ENCODE measurements at places on chromosomes 5 and 9. TPM values are rescaled to one million over a fixed set of nuclear protein-coding genes. Genes with fewer than 3 reads are reported as not detected.
A peak's percentile ranks its signal among the peaks of the same experiment; 100 is the strongest.

- no peak for DNase-seq
Measured at GRCh38 chr9:13139641-13140171, 139.8 kb downstream of the MPDZ start.

- DNase-seq = no peak
Measured at GRCh38 chr9:111274737-111275136, 55.3 kb downstream of the OR2K2 start.

- no peak for DNase-seq
Measured at GRCh38 chr5:145975361-145976066, 39.1 kb downstream of the SH3RF2 start.

- no peak for DNase-seq
Measured at GRCh38 chr9:92950359-92950955, 3.1 kb downstream of the FGD3 start.

The OR1J2 gene
- total RNA-seq = not detected

GRCh38 chr9:2359891-2360471 lies 261.6 kb upstream of the VLDLR start:
- no peak for DNase-seq

The TMEFF1 gene
- total RNA-seq = 3.7 TPM

DNA sequence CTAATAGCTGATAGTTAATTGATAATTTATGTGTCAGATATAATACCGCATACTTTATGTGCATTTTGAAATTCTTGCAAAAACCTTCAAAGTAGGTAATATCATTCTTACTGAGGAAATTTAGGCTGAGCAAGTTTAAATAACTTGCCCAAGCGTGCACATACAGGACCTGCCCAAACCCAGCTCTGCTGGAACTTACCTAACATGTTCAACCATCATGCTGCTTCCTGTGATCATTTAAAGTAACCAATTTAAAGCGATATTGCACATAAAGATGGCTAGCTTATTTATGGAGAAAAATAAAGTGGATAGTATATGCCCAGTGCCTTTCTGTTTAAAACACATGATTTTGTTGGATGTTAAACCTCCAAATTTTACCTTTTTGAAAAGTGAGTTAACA lies 4.3 kb downstream of the FAM174A start:
- no peak for DNase-seq

DNA sequence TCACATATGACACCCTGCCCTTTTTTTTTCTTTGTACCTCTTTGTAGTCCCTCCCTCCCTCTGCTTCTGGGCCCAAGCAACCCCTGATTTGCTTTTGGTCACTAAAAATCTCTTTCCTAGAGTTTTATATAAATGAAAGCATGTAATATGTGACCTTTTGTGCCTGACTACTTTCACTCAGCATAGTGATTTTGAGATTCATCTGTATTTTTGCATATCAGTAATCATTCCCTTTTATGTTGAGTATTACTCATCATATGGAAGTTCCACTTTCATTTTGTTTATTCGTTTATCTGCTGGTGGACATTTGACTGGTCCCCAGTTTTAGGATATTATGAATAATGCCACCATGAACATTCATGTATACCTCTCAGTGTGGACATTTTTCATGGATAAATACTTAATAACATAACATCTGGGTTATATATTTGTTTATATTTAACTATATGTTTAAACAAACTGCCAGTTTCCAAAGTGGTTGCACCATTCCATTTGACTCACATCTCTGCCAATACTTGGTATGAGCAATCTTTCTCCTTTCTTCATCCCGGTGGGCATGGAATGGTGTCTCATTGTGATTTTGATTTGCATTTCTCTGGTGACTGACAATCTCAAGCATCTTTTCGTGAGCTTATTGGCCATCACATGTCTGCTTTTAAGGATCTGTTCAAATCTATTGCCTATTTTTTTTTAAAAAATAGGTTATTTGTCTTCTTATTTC lies 115.7 kb upstream of the S1PR3 start:
- no peak for DNase-seq

- no peak for DNase-seq
Measured at GRCh38 chr5:138610918-138611677, 35.9 kb upstream of the HSPA9 start.

DNA sequence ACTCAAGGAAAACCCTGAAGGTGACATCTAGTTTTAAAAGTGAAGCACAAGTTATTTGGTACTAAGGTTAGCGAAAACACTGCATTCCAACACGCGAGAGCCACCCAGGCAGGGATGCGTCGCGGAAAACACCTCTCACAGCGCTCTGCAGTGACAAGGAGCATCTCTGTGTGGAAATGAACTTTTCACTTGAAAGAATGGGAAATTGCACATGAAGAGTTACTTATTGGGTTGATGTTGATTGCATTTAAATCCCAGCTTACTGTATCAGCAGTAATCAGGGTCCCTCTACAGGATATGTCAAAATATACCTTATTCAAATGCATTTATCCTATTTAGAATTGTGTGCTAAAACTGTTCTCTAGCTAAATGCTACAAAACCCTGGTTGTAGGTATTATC lies 144.4 kb downstream of the BNC2 start:
- no peak for DNase-seq

- DNase-seq = no peak
Measured at GRCh38 chr5:135315386-135315785, 83.6 kb downstream of the MACROH2A1 start.

GRCh38 chr9:75176037-75176436 lies 87.7 kb downstream of the OSTF1 start:
- DNase-seq = no peak

GRCh38 chr5:180611140-180611850 lies 20.0 kb upstream of the SCGB3A1 start:
- no peak for DNase-seq

- no peak for DNase-seq
Measured at GRCh38 chr5:102547141-102548035, 48.6 kb upstream of the SLCO6A1 start.

DNA sequence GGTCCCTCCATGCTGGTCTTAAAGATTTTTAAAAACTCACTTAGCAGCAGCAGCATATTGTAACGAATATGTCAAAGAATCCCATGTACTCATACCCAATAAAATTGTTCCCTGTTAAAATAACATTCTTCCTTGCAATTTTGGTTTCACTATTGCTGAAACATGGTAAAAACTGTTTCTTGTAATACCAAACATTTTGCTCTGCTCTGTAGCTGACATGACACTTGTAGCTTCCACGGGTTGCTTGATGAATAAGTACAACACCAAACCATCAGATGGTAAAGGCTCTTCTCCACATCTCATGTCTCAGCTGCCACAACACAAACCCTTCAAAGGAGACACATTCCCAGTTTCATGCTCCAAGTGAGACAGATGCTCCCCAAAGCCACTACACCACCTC lies 180.7 kb upstream of the PTGER4 start:
- DNase-seq = no peak

DNA sequence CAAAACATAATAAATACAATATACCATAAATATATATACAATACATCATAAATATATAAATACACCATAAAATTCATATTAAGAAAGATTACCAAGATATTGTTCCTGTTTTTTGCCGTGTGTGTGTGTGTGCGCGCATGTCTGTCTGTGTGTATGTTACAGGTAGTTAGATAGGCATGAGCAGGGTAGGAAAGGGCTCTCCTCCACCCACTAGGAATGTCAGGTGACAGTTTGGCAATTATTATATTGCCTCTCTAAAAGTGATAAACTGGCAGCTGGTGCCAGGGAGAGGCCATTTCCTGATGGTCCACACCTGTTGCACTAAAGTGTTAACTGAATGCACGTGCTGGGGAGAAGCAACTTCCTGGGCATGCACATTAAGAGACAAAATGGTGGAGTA lies 232.8 kb downstream of the ADAMTS6 start:
- no peak for DNase-seq

The RALGPS1 gene
- 16.3 TPM for total RNA-seq

- no peak for DNase-seq
Measured at GRCh38 chr5:66661149-66661548, 65.0 kb downstream of the MAST4 start.

DNA sequence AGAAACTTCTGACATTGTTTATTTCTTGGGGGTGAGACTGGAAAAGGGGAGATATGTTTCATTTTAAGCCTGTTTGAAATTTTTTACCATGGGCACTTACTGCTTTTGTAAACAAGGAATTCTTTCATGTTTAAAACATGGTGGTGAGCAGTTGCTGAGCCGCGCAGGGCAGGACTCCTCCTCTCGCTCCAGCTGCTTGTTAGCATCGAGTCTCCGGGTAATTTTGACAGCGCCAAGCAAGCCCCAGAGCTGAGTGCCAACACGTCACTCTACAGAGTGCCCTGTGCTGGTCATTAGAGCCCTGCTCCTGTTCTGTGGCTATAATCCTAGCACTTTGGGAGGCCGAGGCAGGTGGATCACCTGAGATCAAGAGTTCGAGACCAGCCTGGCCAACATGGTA lies 116.5 kb upstream of the MSX2 start:
- no peak for DNase-seq

- DNase-seq = no peak
Measured at GRCh38 chr9:16532681-16533450, 337.6 kb downstream of the BNC2 start.

DNA sequence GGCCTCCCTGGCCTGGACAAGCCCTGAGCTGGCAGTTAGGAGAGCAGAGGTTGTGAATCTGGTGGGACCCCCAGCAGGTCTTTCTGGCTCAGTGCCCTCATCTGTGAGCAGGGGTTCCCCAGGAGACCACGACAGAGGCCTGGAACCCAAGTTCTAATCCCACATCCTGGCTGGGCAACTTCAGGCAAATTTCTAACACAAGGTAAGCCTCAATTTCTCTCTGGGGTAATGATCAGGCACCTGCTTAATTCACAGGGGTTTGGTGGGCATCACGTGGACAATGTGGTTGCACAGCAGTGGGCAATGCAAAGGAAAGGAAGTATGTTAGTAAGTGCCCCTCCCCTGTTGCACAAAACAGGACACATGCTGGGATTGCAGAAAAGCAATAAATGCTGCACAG lies 1.9 kb upstream of the KCNIP1 start:
- no peak for DNase-seq

- DNase-seq = no peak
Measured at GRCh38 chr9:109582386-109582785, 84.3 kb upstream of the PTPN3 start.

DNA sequence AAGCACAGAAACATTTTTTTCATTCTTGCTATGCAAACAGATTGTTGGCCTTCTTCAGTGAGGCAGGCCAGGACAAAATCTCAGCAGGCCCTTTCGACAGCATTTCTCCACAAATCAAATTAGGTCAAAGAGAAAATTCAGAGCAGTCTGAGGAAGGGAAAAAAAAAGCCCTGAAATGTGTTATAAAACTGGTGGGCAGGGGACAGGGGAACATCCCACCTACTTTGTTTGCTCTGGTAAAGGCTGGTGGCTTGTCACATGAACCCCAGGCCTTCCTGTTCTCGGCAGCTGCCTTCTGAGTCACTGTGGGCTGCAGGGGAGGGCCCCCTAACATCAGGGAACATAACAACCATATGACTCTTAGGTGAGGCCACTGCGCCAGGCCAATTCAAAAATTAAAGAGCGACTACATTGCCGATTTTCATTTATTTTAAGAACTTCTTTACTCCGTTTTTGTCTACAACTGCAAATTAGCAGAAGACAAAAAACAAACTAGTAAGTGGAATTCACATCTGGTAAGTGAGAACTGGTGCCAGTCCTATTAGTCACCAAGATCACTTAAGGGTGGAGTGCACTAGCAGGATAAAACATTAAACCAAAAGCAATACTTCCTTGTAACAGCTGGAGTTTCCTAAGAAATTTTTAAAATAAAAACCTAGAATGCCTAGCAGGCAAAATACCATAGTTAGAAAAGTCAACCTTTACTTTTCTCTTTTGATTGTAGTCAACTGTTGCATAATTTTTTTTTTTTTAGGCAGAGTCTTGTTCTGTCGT lies 46.2 kb upstream of the DENND4C start:
- DNase-seq = peak; percentile 43

- DNase-seq = no peak
Measured at GRCh38 chr9:15882328-15882727, 329.5 kb downstream of the CCDC171 start.

The MRPL41 gene
- 29.3 TPM for total RNA-seq

The INSYN2B gene
- not detected for total RNA-seq

Data from OCI-LY7 (cell line).